ENCODE measurements at places on chromosomes 12 and 14.

DNA sequence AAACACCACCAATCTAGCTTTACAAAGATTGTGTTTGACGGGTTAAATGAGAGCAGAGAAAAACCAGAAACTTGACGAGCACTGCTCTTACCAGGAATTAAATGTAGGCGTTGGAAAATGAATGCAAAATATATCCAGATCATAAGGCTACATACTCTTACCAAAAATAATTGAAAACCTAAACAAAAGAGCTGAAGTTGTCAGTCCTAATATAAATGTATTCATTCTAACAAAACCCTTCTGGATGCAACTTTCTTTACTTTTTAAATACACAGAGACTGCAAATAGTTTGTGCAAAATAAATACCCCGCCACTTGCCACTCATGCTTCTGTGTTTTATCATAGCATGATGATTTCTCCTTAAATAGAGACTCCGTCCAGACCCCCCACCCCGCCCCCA, 32.7 kb downstream of the RAD9B start:
- no peak for DNase-seq

GRCh38 chr12:40325349-40325960, 100.7 kb downstream of the LRRK2 start:
- DNase-seq, result peak; percentile 45

DNA sequence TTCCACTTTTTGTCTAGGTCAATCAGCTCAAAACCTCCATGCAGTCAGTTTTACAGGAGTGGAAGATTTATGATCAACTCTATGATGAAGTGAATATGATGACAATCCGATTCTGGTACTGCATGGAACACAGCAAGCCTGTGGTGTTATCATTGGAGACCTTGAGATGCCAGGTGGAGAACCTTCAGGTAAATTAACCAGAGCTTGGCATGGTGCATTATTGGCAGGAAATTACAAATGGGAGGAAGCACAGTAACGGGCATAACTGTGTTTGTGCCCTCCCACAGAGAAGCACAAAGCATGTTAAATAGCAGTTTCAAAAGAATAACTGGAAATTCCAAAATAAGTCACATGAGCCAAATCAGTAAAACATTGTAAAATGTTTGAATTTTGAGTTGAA, 135.6 kb downstream of the ESR2 start:
- no peak for DNase-seq

- DNase-seq, result no peak
Measured at GRCh38 chr14:62734831-62735230, 310.4 kb downstream of the KCNH5 start.

- DNase-seq, result no peak
Measured at GRCh38 chr14:52937306-52937705, 13.5 kb downstream of the FERMT2 start.

- DNase-seq, result no peak
Measured at GRCh38 chr14:34231626-34232025, 230.4 kb downstream of the SPTSSA start.

- no peak for DNase-seq
Measured at GRCh38 chr14:70032447-70032846, 153.2 kb downstream of the SMOC1 start.

GRCh38 chr14:61478971-61479473, 157.6 kb downstream of the PRKCH start:
- peak; percentile 59 for DNase-seq

- no peak for DNase-seq
Measured at GRCh38 chr14:28765831-28766468, 637 bp upstream of the FOXG1 start.

DNA sequence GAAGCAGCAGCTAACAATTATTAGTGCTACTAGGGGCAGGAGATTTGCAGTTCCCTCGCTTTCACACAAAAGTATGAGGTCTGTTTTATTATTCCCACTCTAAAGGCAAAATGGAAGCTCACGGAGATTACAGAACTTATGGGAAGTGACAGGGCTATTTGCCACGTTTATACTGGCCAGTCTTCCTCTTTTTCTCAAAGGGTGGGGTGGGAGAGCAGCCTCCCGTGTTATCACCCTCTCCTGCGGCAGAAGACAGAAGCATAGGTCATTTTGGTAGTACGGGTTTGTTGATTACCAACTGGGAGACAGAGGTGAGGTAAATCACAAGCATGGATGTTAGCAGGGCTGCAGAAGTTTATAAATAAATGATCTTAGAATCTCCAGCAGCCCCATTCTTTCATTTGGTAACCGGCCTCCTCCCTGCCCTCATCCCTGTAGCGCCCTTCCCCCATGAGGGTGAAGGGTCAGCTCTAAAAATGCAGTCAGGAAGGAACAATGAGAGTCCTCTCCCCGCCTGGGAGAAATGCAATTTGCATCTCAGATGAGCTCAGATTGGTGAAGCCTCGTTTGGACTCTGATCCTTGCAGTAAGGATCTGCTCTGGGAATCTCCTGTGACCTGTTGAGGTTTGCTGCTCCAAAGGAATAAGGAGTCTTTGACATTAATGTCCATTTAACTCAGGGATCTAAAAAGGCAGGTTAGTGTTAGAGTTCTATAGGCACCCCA, 44.7 kb upstream of the SINHCAF start:
- DNase-seq, result no peak

GRCh38 chr12:24960222-24960855, 11.4 kb upstream of the BCAT1 start:
- peak; percentile 64 for DNase-seq

DNA sequence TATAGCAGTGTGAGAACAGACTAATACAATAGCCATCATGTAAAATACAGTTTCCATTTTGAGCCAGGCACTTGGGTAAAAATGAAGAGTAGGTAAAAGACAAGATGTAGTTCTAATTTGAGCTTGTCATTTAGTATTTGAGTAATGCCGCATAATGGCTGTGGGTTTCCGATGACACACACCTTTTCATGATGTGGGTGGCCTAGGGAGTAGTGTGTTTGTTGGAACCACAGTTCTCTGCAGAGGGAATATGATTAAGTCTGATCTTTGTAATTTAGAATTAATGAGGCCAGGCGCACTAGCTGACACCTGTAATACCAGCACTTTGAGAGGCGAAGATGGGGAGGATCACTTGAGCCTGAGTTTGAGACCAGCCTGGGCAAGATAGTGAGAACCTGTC, 61.8 kb downstream of the RCOR1 start:
- no peak for DNase-seq

GRCh38 chr12:63882844-63883243, 38.3 kb downstream of the SRGAP1 start:
- DNase-seq, result no peak

DNA sequence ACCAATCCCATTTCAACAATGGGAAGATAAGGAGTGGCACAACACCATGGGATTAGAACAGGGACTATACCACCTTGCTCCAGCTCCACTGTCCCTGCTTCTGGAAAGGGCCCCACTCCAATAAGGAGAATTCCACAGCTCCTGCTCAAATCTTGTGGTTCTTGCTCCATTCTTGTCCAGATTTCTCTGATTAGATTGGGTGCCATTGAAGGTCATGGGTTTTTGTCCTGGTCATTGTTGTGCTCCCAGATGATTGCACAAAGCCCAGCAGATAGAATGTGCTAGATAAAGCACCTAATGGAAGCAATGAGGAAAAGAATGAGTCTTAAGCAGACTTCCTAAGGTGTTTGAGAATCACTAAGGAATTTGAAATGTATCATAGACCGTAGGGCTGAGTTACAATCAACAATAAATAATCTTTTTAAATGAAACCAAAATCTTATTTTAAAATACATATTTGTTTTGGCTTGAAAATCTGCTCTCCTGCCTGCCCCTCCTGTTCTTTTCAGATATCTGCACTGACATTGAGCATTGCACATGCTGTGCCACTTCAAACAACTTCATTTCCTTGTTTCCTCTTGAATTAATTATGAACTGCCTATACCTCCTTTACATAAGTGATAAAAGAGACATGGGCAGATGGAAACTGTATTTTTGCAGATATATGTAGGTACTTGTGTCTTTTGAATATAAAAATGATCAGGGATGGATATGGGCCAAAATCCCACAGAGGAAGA, 115.9 kb downstream of the FGD4 start:
- no peak for DNase-seq

GRCh38 chr14:21108791-21109190, 7.9 kb downstream of the TMEM253 start:
- peak; percentile 42 for DNase-seq

DNA sequence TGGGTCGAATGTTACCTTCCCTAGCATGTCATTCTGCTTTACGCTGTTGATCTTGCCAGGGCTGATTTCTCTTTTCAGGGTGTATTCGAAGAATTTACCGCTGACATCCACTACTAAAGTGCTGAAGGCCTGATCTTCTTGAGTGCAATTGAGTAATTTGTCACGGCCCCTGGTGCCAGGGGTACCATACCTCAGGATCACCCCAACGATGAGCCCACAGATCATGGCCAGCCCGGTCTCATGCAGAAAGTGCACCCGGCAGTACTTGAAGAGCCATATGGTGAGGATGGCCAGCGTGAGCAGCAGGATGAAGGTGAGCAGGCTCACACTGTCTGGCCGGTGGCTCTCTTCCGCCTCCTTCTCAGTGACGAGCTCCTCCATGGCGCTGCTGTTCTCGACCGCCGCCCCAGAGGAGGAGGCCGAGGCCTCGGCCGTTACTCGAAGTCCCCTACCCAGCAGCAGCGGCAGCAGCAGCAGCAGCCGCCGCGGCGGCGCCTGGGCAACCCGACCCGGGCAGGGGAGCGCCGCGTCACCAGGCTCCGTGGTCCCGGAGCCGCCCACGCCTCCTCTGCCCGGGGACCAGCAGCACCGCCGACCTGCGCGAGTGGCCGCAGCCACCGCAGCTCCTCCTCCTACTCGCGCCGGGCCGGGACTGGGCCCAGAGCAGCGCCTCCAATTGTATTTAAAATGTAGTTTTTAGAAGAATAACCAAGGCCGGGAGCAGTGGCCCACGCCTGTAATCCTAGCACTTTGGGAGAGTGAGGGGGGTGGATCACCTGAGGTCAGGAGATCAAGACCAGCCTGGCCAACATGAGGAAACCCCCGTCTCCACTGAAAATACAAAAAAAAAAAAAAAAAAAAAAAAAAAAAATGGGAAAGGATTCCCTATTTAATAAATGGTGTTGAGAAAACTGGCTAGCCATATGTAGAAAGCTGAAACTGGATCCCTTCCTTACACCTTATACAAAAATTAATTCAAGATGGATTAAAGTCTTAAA, 58.5 kb upstream of the TMPO start:
- DNase-seq, result no peak

GRCh38 chr14:105307052-105307727, 6.4 kb upstream of the BRF1 start:
- no peak for DNase-seq

DNA sequence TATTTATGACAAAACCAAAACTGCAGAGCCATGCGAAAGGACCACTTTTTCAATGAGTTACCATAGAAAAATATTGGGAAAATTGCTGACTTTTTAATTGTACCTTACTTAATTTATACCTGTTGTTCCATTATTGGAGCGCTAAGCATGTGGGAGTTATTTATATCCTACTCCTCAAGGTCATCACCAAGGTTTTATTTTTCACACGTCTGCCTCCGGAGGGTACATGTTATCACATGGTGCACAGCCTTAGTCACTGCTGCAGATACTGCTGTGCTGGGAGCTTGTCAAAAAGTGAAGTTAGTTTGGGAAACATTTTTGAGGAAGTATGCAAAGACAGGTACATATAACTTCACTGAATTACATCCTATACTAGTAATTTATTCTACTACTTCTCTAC, 1444.3 kb downstream of the AACS start:
- peak; percentile 30 for DNase-seq

- DNase-seq, result no peak
Measured at GRCh38 chr14:32230181-32230580, 27.1 kb upstream of the RNU6-8 start.

GRCh38 chr14:63179383-63179782, 24.9 kb upstream of the RHOJ start:
- no peak for DNase-seq

- DNase-seq, result no peak
Measured at GRCh38 chr14:56160088-56160487, 41.9 kb downstream of the PELI2 start.

DNA sequence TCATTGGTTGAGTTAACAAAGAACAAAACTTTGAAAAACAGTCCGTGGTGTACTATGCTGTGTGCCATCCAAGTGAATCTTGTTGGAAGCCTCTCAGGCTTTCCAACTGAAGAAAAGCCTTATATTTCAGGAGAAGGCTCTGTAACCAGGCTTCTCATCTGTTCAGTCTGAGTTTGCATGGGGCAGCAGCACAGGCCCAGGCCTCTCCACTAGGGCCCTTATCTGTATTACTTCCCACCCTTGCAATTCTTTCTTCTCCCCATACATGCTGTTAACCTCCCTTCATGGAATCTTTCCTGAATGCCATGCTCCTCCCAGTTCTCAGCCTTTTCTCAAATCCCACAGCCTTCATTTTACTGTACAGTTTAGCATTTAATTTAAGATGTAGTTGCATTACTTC, 28.3 kb downstream of the FRMD6 start:
- DNase-seq, result no peak

DNA sequence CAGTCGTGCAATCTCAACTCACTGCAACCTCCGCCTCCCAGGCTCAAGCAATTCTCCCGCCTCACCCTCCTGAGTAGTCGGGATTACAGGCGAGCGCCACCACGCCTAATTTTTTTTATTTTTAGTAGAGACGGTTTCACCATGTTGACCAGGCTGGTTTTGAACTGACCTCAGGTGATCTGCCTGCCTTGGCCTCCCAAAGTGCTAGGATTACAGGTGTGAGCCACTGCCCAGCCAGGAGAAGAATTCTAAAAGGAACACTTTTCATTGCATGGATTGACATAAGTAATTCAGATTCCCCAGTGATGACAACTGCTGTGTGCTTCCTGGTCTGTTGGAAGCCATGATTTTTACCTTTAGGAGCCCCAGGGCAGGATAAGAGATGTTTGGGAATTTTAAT, 22.1 kb downstream of the DMAC2L start:
- DNase-seq, result no peak

DNA sequence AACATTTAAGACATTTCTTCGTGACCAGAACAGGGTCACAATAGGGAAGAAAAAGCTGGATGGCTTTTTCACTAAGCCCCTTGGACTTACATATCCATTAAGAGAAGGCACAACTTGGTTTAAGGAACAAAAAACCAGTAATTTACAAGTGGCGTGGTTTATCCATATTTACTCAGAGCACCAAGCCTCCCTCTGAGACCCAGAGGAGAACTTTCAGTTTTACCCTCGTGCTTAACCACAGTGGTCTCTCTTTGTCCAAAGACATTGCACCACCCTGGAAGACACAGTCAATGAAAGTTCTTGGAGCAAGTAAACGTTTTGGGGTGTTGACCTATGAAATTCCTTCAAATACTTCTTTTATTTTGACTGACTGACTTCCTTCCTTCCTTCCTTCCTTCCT, 52.5 kb downstream of the SSPN start:
- peak; percentile 89 for DNase-seq

- DNase-seq, result no peak
Measured at GRCh38 chr14:90692826-90693225, 123.4 kb downstream of the TTC7B start.

- peak; percentile 77 for DNase-seq
Measured at GRCh38 chr14:52692248-52692962, 3.0 kb downstream of the ERO1A start.
